ENCODE measurements at places on chromosomes 5 and 9.

DNA sequence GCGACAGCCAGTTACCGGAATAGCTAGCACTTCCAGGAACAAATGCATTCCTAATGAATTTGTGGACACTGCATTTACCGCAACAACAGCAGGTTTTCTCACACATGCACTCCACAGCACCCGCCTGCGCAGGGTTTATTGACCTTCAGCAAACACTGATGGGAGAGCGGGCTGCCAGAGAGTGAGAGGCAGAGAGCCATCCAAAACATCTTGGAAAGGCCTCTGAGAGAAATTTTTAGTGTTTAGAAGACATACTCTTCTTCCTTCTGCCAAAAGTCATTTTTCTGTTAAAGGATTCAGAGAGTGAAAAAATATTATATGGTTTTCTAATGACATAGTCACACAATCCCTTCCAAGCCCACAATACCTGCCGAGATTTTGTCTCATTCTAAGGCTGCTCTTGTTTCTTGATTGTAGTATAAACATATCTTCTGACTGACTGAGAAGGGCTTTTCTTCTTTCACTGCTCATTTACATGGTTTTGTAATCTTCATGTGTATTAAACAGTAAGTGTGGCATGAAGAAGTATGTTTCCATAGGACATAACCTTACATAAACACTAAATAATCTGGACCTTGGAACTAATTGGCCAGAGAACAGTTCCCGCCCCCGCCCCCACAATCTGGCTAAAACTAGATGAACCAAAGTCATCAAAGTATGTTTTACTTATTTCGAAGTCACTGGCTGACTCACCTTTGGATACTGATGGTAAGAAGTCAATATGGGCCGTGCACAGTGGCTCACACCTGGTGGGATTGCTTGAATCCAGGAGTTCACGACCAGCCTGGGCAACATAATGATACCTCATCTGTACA, 432.5 kb upstream of the MEF2C start:
- DNase-seq, result peak; percentile 66

GRCh38 chr5:111321376-111321775, 97.2 kb downstream of the CAMK4 start:
- no peak for DNase-seq

DNA sequence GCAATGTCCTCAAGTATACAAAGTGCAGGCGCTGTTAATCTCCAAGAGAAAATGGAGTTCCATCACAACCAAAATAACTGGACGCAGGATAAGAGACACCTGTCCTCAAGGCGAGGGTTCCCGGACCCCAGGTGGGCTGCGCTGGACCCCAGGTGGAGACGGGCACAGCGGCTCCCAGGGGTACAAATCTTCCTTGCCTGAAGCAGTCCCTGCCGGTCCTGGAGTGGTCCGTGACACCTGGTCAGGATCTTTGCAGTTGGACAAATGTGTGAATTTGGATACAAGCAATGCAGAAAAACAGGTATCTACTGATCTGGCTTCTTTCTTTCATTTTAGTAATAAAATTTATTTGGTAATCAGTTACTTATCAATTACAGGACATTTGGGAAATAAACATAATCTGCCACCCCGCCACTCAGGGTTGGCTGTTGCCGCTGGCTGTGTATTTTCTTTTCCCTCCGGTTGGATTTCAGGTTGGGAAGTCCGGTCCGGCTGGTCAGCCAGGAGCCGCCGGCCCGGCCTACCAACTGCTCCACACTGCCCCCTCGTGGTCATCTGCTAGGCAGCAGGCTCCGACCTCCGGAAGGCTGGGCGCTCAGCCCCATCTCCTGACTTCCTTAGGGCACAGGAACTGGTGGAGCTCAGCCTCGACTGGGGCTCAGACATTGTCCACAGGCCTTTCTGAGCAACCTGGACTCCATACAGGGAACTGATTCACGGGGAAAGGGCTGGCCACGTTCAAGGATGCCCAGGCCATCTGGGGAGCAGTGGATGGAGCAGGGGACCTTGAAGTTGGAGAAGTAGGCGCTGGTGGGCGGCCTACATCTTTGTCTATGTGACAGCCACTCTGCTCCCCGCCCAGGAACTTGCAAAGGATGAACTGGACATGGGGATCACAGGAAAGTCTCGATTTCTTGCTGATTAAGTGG, 43.4 kb downstream of the NXNL2 start:
- DNase-seq, result peak; percentile 86

GRCh38 chr5:175895686-175896102, 24.3 kb downstream of the CPLX2 start:
- no peak for DNase-seq

- no peak for DNase-seq
Measured at GRCh38 chr5:30749971-30750370, 443.5 kb upstream of the CDH6 start.

DNA sequence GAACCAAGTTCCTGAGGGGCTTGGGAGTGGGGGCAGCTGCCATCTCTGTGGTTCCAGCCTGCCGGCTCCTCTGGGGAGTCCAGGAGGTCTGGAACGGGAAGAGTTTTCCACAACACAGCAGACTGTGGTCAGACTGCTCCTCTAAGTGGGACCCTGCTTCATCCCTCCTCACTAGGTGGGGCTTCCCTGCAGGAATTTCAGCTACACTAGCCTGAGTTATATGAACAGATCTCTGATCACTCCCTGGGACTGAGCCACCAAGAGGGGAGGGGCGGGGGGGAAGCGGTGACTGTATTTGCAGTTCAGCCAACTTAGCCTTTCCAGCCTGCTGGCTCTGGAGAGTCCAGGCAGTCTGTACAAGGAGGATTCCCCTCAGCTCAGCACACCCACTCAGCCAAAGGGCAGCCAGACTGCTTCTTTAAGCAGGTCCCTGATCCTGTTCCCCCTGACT, 19.4 kb downstream of the DTWD2 start:
- peak; percentile 82 for DNase-seq

DNA sequence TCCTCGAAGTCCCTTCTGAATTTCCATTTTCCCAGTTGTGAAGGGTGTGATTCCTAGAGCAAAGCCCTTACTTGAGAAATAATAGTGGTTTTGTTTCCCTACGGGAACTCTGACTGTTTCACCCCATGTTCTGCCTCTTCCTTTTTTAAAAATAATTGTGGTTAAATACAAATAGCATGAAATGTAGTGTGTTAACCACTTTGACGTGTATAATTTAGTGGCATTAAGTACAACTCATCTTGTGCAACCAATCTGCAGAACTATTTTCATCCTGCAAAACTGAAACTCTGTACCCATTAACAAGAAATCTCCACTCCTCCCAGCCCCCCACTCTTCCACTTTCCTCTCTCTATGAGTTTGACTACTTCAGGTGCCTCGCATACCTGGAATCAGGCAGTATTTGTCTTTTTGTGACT, 35.6 kb upstream of the HAND1 start:
- no peak for DNase-seq

DNA sequence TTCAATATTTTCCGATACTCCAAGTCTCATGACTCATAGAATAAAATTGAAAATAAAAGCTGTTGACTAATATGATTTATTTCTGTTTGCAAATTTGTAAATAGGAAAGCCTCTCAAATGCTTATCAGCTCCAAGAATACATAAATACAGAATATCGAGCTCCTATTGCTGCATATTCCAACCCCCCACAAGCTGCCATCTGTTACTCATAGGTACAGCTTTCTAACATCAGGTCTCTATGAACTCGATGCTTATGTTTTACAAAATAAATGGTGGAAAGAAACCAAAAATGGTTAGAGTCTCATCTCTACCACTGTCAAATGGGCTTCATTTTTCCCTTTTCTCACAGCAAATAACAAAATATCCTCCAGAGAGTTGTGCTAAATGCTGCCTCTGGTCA, 631.6 kb upstream of the CDH18 start:
- no peak for DNase-seq

DNA sequence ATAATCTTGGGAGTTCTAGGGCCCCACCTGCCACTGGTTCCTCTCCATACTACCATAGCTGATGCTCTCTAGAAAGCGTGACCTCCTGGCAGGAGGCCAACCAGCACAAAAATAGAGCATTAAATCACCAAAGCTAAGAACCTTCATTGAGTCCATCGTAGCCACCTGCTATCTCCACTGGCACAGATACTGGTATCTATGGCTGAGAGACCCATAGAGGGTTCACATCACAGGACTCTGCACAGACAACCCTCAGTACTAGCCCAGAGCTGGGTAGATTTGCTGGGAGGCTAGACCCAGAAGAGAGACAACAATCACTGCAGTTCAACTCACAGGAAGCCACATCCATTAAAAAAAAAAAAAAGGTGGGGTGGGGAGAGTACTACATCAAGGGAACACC, 509.1 kb downstream of the DTWD2 start:
- DNase-seq, result no peak

DNA sequence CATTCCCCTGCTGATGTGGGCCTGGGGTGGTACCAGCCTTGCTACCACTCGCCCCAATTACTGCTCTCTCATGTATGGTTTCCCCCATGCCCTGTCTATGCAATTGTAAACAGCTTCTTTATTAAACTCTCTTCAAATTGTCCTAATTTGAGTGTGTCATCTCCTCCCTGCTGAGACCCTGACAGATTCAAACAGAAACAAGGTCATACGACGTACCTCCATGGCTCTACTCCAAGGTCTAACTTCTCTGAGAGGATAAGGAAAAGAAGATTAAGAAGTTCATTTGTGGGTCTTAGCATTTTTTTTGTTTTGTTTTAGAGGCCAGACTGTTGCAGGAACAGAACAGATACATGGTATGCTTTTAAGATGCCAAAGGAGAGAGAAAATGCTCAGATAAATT, 38.0 kb downstream of the ABITRAM start:
- no peak for DNase-seq

- no peak for DNase-seq
Measured at GRCh38 chr5:96812851-96813250, 5.1 kb upstream of the ERAP1 start.
